Activated T-helper 1 cell treated with Interleukin-2 at 50 U/mL for 16 hours (primary cell): ENCODE measurements at places on chromosomes 7 and 10.

- DNase-seq: no peak
Measured at GRCh38 chr7:29920491-29920890, 69.1 kb downstream of the SCRN1 start.

- DNase-seq: no peak
Measured at GRCh38 chr7:124552217-124552616, 213.4 kb downstream of the GPR37 start.

- DNase-seq: no peak
Measured at GRCh38 chr7:134866617-134867016, 87.2 kb downstream of the CALD1 start.

DNA sequence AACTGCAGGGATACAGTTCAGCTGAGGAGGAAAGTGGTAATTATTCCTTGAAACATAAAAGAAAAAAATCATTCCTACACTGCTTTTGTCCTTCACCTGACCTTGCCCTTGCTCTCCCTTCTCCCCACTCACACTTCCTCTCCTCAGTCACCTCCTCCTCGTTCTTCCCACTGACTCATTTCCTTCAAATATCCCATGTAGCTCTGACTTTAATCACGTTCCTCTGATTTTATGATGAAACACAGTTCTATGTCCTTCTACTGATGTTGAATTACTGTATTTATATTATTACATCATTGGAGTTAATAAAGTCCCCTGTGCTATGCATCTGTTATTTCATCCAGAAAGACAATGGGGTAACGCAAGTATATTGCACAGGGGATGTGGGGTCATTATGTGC is 575.6 kb downstream of the POM121L12 start:
- DNase-seq: no peak

GRCh38 chr7:93316730-93317129 is 84.6 kb downstream of the VPS50 start:
- DNase-seq: no peak

DNA sequence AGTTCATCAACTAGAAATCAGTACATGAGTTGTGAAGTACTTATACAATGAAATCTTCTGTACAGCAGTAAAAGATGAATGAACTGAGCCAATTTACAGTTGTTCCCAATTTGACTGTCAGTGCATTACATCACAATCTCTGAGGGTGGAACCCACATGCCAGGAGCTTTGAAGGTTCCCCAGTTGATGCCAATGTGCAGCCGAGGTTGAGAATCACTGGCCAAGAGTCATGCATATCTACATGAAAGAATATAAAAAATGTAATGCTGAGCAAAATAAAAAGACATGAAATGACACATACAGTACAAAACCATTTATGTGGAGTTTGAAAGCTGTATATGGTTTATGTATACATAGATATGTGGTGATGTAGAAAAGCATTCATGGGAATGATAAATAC is 22.1 kb upstream of the CCNJ start:
- DNase-seq: no peak

GRCh38 chr7:26076691-26077090 is 75.3 kb upstream of the NFE2L3 start:
- no peak for DNase-seq

DNA sequence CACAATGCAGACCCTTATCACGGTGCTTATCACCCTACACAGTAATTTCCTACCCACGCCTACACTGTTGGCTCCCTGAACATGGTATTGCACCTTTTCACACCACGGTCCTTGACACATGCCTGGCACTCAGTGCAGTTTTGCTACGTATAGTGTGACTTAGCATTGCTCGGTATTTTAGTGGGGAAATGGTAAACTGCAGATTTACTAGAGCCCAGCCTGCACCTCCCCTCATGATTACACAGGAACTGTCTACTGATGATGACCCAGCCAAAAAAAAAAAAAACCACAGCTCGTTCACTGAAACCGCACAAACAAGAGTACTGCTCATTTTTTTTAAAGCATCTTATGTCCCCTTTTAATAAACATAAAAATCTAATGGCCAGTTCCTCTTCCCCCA is 124.2 kb upstream of the ZNF746 start:
- DNase-seq: no peak

- no peak for DNase-seq
Measured at GRCh38 chr7:93945083-93945482, 23.5 kb downstream of the GNG11 start.

DNA sequence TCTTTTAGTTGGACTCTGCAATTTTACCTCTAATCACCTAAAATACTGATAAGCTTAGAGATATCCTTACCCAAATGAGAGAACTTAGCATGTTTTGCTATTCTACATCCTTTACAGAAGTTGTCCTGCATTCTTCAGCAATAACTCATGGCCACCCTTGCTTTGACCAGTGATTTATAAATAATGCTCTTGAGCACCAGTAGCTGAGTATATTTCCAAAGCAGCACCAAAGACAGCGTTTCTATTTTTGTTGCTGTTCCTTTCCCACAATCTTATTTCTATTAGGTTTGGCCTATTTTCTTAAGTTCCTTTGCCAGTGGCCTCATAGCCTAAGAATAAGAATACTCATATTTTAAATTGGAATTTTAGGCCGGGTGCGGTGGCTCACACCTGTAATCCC is 15.0 kb downstream of the ARPC1A start:
- no peak for DNase-seq

GRCh38 chr7:40544871-40545303 is 410.1 kb downstream of the SUGCT start:
- no peak for DNase-seq

DNA sequence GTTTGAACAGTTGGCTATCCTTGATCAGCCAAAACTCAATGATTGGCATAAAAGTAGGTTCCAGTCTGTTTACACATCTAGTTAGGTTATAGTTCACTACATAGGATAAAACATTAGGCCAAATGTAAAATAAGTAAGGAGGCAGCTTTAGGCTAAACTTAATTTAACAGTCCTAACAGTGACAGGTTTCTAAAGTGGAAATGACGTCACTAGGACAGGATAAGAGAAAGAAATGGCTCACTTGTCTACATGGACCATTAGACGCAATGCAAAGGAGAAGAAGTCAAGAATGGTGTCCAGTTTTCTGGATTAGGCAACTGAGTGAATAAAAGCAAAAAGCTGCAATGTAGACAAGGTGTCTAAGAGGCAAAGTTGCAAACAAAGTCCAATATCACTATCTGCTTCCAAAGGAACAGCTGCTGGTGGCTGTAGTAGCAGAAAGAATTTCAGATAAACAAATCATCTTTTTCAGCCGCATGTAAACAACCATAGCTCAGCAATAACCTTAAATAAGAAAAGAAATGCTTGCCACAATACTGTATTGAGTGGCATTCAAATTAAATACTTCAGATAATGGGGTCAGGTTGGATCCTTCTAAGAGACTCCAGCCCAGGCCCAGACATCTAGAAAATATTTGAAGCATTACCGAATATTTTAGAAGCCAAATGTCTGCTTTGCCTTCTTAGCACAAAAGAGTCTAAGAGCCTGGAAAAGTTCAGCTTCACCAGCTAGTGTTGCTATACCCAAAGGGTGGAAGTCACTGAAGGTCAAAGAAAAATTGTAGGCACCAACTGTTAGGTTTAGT is 154.2 kb downstream of the NEBL start:
- no peak for DNase-seq

- DNase-seq: no peak
Measured at GRCh38 chr7:85895835-85896234, 709.0 kb upstream of the SEMA3D start.

- no peak for DNase-seq
Measured at GRCh38 chr7:90968871-90969270, 295.4 kb upstream of the FZD1 start.
